Cardiac muscle cell (in vitro differentiated cells and primary cell): ENCODE measurements at places on chromosomes 5 and 9. TPM values are rescaled to one million over a fixed set of nuclear protein-coding genes. Genes with fewer than 3 reads are reported as not detected.

Gene PSD2
- total RNA-seq, result 0.14 and 0.48 TPM in 2 replicates

Gene IL7R
- not detected in 2 replicates for total RNA-seq

Gene GLDC
- 0.98 and 3.3 TPM in 2 replicates for total RNA-seq

Gene WDR36
- total RNA-seq, result 12.5 and 14.9 TPM in 2 replicates

GRCh38 chr9:118665226-118665919, 703.9 kb downstream of the BRINP1 start:
- no peak overlapping the region for H3K4me3 ChIP-seq
- no peaks in the 10 kb centered on the region for H3K36me3 ChIP-seq
- H3K27ac ChIP-seq, result no peak overlapping the region
- H3K4me1 ChIP-seq, result no peaks in the 10 kb centered on the region
- DNase-seq, result no peak
- no peaks in the 10 kb centered on the region for H3K27me3 ChIP-seq

- DNase-seq, result peak; percentile 14
- H3K4me1 ChIP-seq, result no peaks in the 10 kb centered on the region
- no peaks in the 10 kb centered on the region for H3K27me3 ChIP-seq
- no peaks in the 10 kb centered on the region for H3K36me3 ChIP-seq
Observed at GRCh38 chr9:107141967-107142366, 141.1 kb upstream of the RAD23B start.

- H3K4me3 ChIP-seq, result no peak overlapping the region
- H3K36me3 ChIP-seq, result no peaks in the 10 kb centered on the region
- no peaks in the 10 kb centered on the region for H3K27me3 ChIP-seq
- H3K27ac ChIP-seq, result no peak overlapping the region
Observed at GRCh38 chr5:84729326-84729725, 344.6 kb upstream of the EDIL3 start.

GRCh38 chr5:143678148-143678905, 133.6 kb upstream of the HMHB1 start:
- H3K27ac ChIP-seq, result no peak overlapping the region
- no peaks in the 10 kb centered on the region for H3K4me1 ChIP-seq
- peaks cover 14% of the 10 kb centered on the region for H3K27me3 ChIP-seq
- no peaks in the 10 kb centered on the region for H3K36me3 ChIP-seq
- no peak overlapping the region for H3K4me3 ChIP-seq

GRCh38 chr5:135426102-135427082, 20.8 kb downstream of the DCANP1 start:
- H3K27ac ChIP-seq, result no peak overlapping the region
- H3K4me1 ChIP-seq, result peaks cover 28% of the 10 kb centered on the region
- DNase-seq, result peak; percentile 76
- no peaks in the 10 kb centered on the region for H3K36me3 ChIP-seq
- H3K27me3 ChIP-seq, result no peaks in the 10 kb centered on the region
- no peak overlapping the region for H3K4me3 ChIP-seq

- H3K4me3 ChIP-seq, result no peak overlapping the region
- H3K4me1 ChIP-seq, result no peaks in the 10 kb centered on the region
- no peaks in the 10 kb centered on the region for H3K36me3 ChIP-seq
- H3K27ac ChIP-seq, result no peak overlapping the region
Observed at GRCh38 chr9:102911185-102911584, 83.9 kb upstream of the CYLC2 start.

GRCh38 chr5:174259696-174260420, 214.4 kb downstream of the NSG2 start:
- no peaks in the 10 kb centered on the region for H3K27me3 ChIP-seq
- H3K36me3 ChIP-seq, result no peaks in the 10 kb centered on the region
- DNase-seq, result no peak
- H3K4me1 ChIP-seq, result no peaks in the 10 kb centered on the region

DNA sequence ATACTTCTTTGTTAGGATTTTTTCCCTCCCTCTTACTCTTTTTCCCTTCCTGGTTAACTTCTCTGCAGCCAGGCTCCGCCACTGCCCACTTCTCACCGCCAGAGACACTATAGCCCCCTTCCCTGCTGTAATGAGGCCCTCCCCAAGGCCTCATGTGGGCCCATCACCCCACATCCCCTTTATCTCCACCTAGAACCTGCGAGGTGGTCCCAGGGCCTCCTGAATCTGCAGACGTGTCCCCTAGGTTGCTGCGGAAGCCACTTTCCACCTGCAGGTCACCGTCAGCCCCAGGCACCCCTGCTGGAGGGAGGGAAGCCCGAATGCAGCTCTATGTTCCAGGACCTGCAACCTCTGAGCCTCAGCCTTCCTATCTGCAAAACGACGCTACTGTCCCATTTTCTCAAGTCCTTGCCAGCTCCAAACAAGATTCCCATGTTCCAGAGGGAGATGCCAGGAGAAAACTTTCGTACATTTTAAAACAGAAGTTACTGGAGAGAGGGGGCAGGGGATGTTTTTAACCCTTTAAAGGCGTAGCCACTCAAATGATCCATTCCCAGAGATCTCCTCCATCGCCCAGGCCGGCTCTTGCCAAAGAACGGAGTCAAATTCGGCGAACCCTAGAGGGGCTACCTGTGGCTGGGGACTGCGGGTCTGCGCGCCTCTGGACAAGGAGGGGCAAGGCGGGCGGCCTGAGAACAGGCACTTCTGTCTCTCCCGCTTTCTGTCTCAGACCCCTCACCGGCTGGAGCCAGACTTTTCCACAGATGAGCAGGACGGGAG, 929 bp downstream of the SH3PXD2B start:
- H3K4me3 ChIP-seq, result peak overlapping the region; percentile 86
- DNase-seq, result peak; percentile 78
- H3K27me3 ChIP-seq, result no peaks in the 10 kb centered on the region
- no peaks in the 10 kb centered on the region for H3K36me3 ChIP-seq
- H3K27ac ChIP-seq, result peak overlapping the region; percentile 63
- peaks cover 3% of the 10 kb centered on the region for H3K4me1 ChIP-seq

DNA sequence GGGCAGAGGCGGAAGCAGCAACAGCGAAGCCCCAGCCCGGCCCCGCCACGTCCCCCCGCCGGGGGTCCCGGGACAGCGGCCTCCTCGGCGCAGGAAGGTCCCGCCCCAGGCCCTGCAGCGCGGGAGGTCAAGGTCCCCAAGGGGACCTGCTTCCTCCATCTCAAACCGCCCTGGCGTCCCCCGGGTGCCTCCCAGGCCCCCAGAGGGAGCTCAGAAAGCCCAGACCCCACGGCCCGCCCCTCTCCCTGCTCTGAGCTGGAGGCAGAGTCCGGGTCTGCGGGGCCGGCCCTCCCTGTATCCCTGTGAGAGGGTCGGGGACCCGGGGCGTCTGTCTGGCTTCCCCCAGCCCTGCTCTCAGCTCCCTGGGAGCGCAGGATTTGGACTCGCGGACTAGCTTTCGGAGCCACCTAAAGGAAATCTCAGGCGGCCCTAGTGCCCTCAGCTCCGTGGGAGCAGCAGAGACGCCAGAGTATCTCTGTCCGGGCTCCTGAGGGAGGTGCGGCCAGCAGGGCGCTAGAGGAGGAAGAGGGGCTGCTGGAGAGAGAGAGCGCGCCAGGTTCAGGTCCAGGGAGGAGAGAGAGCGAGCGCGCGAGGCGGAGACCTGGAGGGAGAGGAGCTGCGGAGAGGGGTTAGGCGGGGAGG, 30.7 kb downstream of the EXOC3 start:
- no peaks in the 10 kb centered on the region for H3K36me3 ChIP-seq
- peak; percentile 64 for DNase-seq
- H3K4me3 ChIP-seq, result peak overlapping the region; percentile 88
- H3K4me1 ChIP-seq, result peaks cover 14% of the 10 kb centered on the region
- H3K27ac ChIP-seq, result no peak overlapping the region

GRCh38 chr5:88555674-88556073, 287.0 kb upstream of the TMEM161B start:
- no peak overlapping the region for H3K4me3 ChIP-seq
- H3K36me3 ChIP-seq, result no peaks in the 10 kb centered on the region
- no peaks in the 10 kb centered on the region for H3K27me3 ChIP-seq
- no peaks in the 10 kb centered on the region for H3K4me1 ChIP-seq

DNA sequence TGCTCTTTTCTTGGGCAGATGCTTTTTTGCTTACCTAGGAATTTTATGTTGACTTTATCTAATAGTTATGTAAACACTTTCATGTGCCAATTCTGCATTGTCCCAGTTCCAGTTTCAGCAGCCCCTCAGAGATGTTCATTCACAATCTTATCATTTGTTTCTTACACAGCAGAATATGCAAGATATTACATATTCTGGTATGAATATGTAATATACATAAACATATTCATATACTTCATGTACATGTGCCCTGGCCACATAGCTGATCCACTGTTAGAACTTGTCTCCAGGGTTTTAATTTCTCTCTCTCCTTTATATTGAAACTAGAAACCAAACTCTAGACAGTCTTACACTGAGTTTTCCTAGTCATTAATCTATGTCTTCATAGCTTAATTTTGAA, 90.2 kb upstream of the PARP8 start:
- no peak overlapping the region for H3K4me3 ChIP-seq
- H3K36me3 ChIP-seq, result no peaks in the 10 kb centered on the region
- no peak overlapping the region for H3K27ac ChIP-seq
- no peaks in the 10 kb centered on the region for H3K4me1 ChIP-seq
- no peak for DNase-seq

DNA sequence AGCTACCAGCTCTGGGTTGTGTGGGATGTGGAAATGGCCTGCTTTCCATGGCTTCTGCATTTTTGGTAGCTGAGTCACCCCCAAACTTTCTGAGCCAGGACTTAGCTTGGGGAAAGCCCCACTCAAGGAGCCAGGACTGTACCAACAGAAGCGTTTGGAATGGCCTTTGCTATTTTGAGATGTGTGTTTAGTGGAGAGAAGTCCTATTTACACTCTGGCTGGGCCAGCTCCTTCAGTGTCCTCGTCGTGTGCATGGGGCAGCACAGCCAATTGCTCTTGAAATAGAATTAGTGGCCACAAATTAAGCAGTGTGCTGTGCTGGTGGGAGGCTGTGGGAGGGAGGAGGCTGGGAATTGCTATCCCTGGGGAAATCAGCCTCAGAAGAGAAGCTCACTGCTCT, 51.6 kb downstream of the ENTREP1 start:
- peaks cover 56% of the 10 kb centered on the region for H3K4me1 ChIP-seq
- DNase-seq, result peak; percentile 95
- H3K36me3 ChIP-seq, result peaks cover 85% of the 10 kb centered on the region
- no peak overlapping the region for H3K4me3 ChIP-seq
- H3K27ac ChIP-seq, result peak overlapping the region; percentile 59
- no peaks in the 10 kb centered on the region for H3K27me3 ChIP-seq

GRCh38 chr9:3856592-3856991, 330.8 kb upstream of the RFX3 start:
- no peak for DNase-seq
- no peaks in the 10 kb centered on the region for H3K36me3 ChIP-seq
- H3K27ac ChIP-seq, result no peak overlapping the region
- no peak overlapping the region for H3K4me3 ChIP-seq
- no peaks in the 10 kb centered on the region for H3K4me1 ChIP-seq

DNA sequence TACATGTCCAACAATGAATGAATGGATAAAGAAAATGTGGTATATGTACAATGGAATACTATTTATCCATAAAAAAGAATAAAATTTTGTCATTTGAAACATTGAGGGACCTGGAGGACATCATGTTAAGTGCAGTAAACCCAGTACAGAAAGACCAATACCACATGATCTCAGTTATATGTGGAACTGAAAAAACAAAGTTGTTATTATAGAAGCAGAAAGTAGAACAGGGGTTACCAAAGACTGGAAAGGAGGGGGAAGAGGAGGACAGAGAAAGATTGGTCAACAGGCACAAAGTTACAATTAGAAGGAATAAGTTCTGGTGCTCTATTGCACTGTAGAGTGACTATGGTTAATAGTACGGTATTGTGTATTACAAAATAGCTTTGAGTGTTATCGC, 233.8 kb downstream of the SEMA6A start:
- no peaks in the 10 kb centered on the region for H3K36me3 ChIP-seq
- no peak for DNase-seq
- H3K4me1 ChIP-seq, result no peaks in the 10 kb centered on the region
- H3K27me3 ChIP-seq, result no peaks in the 10 kb centered on the region
- H3K27ac ChIP-seq, result no peak overlapping the region
- H3K4me3 ChIP-seq, result no peak overlapping the region

DNA sequence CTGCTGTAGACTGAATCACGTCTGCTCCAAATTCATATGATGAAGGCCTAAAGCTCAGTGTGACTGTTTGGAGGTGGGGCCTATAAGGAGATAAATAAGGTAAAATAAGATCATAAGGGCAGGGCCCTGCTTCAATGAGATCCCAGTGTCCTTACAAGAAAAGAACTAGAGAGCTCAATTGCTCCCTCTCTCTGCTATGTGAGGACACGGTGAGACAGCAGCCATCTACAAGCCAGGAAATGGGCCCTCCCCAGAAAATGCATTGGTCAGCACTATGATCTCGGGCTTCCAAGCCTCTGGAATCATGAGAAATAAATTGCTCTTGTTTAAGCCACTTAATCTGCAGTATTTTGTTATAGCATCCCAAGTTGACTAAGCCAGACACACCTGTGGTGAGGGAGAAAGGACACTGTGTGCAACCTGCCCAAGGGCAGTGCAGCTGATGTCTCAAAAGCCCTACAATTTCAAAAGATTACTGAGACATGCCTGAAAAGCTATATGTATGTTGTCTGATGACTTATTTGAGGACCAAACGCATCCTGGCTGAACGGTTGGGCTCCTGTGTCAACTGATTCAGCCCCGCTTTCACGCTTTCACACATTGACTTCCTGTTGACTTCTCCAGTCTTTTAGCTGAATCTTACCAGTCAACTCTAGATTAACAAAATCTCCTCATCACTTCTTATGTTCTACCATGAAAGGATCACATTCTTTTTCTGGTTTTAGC, 13.2 kb downstream of the GZMK start:
- H3K4me3 ChIP-seq, result no peak overlapping the region
- no peaks in the 10 kb centered on the region for H3K36me3 ChIP-seq
- peak overlapping the region; percentile 53 for H3K27ac ChIP-seq
- peaks cover 18% of the 10 kb centered on the region for H3K4me1 ChIP-seq
- no peaks in the 10 kb centered on the region for H3K27me3 ChIP-seq

DNA sequence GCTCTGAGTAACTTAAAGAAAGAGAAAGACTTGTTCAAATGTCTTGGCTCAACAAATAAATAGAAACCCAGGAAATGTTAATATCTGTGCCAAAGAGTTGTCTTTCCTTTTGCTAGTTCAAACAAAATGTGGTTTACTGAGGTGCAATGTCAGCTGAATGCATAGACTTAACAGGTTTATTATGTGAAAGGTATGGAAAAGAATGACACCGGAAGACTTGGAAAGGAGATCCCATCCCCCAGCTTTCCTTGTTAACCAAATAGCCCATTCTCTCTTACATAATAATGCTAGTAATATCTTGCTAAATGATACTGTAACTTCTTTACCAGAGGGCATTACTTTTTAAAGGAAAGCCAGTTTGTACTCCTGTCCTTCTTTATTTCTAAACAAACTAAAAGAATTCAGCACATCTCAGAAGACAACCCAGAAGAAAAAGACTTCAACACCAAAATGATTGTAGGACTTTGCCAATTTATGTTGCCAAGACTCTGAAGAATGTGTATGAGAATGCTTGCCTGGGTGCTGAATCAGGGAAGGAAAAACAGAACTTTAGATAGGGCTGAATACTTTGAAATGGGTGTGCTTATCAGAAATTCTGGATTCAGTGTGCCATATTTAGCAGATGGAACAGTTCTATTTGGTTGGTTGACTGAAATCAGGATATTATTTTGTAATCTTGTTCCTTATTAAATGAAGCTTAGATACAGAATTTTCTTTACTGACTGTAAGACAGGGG, 344.1 kb downstream of the TMEM38B start:
- no peaks in the 10 kb centered on the region for H3K4me1 ChIP-seq
- no peaks in the 10 kb centered on the region for H3K27me3 ChIP-seq
- H3K36me3 ChIP-seq, result no peaks in the 10 kb centered on the region
- H3K4me3 ChIP-seq, result no peak overlapping the region
- DNase-seq, result no peak
